COLO829 (cell line): ENCODE measurements at places on chromosomes 7 and 10.

DNA sequence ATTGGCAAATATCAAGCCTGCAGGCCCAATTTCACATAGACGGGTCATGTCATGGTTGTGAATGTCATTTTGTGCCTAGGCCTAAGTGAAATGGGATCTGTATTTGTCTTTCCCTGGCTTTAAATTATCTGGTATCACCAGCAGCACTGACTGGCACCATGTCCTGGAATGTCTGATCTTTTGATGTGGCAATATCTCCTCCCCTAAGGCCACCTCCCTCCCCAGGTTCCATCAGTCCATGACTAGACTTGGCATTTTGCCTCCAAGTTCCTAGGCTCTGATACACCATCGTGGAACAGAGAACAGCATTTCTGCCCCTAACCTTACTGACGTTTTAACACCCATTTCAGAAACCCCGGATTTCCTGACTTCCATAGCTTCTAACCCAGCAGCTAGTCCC is 513.9 kb downstream of the GALNT17 start:
- no peak for DNase-seq

DNA sequence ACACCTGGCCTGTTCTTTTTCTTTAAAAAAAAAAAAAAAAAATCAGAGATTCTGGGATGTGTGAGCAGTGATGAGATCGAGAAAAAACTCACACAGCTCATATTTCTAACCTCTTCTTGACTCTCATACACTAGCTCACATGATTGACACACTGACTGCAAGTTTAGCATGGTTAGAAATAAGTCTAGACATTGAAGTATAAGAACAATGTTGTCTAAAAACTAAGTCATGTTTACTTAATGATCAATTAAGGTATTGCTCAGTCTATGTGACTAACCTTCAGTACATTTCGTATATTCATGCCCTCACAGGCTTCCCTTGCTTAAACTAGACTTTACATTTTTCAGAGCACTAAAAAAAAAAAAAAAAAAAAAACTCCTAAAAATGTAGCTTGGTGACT is 775.1 kb downstream of the GATA3 start:
- DNase-seq = no peak

DNA sequence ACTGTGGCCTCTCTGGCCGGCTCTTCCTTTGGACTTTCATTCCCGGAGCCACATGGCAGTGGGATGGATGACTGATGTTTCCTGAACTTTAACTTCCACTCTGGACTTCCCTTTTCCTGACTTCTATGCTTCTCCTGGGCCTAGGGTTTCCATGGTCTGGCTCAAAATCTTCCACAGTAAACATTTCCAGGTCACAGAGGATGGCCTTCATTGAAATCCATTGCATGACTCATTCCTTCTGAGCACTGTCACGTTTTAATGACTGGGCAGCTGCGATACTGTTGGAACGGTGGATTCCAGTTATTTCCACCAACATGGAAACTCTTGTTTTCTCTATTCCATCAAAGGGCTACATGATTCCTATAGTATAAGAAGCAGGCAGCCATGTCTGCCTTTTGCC is 24.4 kb upstream of the ZNF273 start:
- peak; percentile 69 for DNase-seq

DNA sequence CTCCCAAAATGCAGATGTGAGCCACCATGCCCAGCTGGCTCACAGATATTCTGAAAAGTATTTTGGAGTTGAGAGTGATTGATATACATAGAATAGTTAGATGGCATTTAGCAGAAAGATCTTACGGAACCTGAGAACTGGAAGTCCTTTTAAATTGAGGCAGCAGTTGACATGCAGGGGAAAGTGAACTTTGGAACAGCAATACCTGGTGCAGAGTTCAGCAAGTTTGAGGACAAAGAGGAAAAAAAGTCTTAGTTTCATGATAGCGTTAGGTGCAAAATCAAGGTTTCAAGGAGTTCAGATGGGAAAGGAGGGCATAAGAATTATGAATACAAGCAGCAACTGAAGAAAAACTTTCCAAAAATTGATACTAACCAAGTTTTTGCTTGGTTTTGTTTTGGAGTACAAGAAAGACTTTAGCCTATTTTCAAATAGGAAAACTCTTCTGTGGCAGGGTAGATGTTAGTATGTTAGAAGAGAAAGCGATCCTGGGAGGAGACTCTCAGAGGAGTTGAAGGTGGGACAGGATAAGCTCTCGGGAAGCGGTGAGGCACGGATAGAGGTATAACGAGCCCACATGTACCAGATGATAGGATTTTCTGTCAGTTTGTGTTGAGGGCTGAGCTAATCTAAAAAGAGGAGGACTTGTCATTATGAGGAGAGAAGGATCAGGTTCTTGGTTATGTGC is 28.0 kb upstream of the STMP1 start:
- DNase-seq = no peak

DNA sequence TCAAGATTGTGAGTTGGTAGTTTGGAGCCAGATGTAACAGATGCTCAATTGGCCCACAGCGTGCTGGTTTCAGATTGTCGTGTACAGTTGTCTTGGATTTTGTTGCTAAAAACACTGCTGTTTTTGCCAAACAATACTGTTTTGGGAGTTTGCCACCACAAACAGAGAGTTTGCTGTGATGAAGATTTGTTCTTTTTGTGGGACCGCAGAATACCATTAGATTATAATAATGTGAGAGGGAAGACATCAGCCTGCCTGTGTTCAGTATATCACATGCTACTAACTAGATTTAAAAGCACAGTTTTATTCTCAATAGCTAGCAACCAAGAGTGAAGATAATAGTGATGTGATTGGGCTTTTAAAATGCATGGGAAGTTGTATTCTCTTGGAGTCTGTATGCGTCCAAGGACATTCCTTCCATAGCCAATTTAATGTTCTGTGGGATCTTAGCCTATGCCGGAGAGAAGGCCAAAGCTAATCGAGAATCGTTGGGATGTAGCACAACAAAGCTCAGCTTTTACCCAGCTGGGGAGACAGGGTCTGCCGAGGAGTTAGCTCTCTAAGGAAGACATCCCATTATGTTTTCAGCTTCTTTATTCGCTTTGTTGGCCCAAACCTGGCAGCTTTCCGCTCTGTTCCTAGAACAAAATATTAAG is 18.7 kb upstream of the ITGA8 start:
- DNase-seq = no peak
